Mesothelial cell of epicardium (in vitro differentiated cells): ENCODE measurements at places on chromosomes 2 and 18.

GRCh38 chr2:228268301-228268700 lies 86.8 kb upstream of the SPHKAP start:
- no peak for DNase-seq

DNA sequence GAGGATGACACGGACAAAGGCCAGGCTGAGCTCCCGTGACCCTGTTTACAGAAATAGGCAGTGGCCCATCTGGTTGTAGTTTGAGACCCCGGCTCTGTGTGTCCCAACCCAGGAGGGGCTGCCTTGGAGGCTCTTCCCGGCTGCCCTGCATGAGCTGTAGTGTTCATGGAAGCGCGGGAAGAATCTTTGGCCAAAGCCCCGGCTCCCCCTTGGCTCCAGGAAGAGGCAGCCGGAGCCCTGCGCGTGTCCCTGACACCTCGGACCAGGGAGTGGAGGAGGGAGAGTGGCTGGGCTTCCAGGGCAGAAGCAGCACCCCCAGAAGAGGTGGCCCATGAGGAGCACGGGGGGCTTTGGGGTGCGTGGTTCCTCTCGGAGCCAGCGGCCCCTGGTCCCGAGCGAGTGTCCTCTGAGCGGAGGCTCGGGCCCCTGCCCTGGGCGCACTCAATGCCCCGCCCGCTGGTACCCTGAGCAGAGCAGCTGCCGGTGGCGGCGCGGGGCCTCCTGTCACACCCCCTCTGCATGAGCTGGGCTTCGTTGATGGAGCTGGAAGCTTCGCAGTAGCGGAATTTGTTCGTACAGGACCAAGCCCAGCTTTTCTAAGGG lies 21.7 kb downstream of the GPR35 start:
- peak; percentile 30 for DNase-seq

DNA sequence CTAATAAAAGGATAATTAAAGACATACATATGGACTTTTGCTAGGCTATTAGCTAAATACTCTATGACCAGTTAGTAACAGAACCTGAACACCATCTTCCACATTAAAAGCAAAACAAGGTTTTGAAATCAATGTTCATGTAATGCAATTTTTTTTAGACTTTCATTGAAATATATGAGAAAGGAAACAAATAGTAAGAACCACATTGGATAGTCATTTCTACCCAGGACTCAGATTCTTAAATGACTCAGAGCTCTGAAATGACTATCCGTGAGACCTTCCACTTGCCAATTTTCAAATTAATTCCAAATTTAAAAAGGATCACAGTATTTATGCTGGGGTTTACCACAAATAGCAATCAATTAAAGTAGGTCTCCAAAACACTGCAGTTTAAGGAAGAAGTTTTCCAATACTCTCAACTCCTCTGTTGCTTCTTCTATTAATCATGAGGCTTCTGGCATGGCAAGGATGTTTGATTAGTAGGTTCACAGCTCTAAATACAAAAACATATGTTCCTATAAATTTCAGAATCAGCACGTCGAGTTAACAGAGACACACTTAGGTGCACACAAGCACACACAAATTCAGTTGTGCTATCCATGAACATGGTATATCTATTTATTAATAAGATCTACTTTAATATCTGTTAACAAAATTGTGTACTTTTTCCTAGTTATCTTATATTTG lies 841.0 kb downstream of the RNF144A start:
- no peak for DNase-seq

- DNase-seq, result no peak
Measured at GRCh38 chr18:5710235-5710634, 166.4 kb upstream of the EPB41L3 start.

DNA sequence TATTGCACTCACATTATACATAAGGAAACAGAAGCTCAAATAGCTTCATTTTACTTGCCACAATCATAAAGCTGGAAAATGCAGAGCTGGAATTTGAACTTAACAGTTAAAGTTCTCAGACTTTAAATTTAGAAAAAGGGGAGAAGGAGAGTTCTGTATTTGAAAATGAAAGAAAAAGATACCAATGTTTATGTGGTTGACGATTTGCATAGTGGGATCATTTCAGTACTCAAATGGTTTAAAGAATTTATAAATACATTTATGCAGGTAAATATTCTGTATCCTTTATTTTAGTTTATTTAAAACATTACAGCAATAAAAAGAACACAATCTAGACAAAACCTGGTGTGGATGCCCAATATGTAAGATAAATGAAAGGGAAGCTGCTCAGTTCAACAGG lies 25.5 kb upstream of the STAT4 start:
- no peak for DNase-seq
